BE2C (cell line): ENCODE measurements at places on chromosomes 16 and 17.

DNA sequence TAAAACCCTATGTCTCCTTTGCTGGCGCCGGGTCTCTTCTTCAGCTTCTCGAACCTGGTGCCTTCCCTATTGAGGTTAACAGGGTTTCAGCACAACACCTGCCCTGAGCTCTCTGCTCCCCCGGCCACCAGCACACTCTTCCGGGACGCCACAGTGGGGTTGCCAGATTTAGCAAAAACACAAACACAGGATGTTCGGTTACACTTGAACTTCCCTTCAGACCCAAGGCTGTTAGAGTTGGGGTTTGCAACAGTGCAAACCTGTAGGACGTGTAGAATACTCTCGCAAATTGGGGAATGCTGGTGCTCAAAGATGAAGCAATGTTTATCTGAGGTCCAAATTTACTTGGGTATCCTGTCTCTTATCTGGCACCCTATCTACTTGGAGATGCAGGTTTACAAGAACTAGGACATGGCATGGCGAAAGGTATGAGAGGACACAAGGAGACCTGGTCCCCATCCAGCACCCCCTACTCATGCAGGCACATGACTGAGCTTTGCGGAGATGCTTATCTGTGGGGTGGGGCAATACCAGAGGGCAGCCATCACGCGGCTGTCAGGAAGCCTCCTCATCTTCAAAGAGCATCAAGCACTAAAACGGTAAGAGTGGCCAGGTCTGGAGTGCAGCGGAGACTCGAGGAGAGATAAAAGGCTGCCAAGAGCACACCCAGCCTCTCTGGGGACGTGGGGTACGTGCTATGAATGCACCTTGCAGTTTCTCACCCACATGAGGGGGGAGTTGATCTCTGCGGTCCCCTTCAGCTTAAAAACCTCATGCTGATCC, 52.8 kb downstream of the SDK2 start:
- no peak for DNase-seq

DNA sequence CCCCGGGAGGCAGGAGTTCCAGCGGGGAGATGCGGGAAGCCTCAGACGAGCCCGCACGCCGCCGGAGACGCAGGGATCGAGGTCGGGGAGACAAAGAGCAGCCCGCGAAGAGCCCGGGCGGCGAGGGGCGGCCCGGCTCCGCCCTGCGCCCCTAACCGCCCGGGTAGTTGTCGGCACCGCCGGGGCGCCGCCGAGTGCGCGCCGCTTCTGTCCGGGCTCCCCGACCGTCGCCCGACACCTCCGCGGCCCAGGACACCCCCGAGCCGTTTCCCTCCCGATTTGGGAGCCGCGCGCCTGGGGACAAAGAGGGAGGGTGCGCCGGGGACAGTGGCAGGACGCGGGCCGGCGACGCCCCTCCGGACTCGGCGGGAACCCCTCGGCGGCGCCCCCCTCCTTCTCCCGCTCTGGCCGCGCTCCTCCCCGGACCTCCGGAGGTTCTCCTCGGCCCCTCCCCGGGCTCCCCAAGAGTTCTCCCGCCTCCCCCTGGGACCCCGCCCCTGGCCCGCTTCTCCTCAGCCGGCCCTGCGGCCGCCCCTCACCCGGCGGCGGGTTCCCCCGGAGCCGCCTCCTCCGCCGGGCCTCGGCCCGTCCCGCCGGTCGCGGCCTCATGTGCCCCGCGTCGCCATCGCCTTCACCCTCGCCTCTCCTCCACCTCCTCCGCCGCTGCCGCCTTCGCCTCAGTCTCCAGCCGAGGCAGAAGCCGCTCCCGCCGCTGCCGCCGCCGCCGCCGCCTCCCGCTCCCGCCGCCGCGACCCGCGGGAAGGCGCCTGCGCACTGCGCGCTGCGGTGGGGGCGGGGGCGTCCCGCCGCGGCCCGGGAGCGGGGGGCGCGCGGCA, at the start of gene GJC1:
TSS of gene GJC1 (minus strand) at position 765 of the 836 bp plus-strand sequence. CDS start 24,470 bp downstream, outside the sequence.
- peak; percentile 59 for DNase-seq

DNA sequence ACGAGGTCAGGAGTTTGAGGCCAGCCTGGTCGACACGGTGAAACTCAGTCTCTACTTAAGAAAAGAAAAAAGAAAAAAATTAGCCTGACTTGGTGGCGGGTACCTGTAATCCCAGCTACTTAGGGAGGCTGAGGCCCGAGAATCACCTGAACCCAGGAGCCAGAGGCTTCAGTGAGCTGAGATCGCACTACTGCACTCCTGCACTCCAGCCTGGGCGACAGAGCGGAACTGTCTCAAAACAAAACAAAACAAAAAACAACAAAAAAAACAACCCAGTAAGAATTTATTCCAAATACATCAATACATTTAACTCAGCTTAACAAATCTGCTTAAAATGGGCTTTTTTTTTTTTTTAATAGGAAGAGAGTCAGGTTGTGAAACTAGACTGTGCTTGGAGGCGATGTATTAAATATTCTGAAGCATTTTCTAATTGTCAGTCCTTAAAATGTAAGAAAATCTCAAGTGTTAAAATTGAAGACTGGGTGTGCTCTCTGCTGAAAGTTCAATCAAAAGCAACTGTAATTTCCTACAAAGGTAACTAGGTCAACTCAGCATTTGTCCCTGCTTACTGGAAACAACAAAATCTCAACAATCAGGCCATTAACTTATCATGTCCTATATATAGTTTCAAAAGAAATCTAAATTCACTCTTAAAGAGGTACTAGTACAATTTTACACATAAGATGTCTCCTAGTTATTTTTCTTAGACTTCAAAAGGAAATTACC, 23.2 kb downstream of the KANSL1 start:
- DNase-seq = no peak

- no peak for DNase-seq
Observed at GRCh38 chr17:48748718-48749566, 20.4 kb upstream of the HOXB13 start.

GRCh38 chr16:8924214-8924613, 39.5 kb downstream of the USP7 start:
- no peak for DNase-seq

- no peak for DNase-seq
Observed at GRCh38 chr16:61579195-61579594, 457.0 kb downstream of the CDH8 start.
